Stimulated activated CD8-positive, alpha-beta memory T cell treated with anti-CD3 and anti-CD28 coated beads, Interleukin-4, amount 100 ng/mL, for 1 hour (primary cell): ENCODE measurements at places on chromosomes 13 and 19.

GRCh38 chr19:810883-811489 is 10.8 kb downstream of the PLPPR3 start:
- DNase-seq, result no peak

- no peak for DNase-seq
Measured at GRCh38 chr13:39938596-39938995, 283.1 kb downstream of the COG6 start.

DNA sequence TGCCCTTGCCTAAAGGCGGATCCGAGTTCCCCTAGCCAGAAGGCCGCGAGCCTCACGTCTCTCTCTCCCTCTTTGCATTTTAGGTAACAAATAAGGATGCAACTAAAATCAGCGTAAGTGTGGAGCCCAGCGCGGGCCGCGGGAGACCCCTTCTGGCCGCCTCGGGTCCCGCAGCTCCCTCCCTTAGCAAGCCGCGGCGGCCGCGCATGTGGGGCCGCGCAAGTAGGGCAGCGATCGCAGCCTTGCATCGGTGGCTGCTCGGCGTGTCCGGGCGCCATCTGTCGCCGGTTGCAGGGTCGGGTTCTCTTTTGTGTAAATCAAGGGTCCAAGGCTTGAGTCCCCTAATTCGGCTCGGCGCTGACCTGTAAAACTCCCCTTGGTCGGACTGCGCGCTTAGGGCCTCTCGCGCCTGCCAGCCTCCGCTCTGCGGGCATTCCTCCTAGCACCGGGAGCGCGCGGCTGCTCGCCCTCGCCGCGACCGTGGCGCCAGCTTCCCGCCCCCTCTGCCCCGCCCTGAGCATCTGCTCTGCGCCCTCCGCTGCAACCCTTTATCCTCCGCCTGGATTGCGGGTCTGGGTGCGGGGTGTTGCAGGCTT is 2.7 kb downstream of the VSTM2B start:
- peak; percentile 20 for DNase-seq

GRCh38 chr19:8511573-8512101 is 2.3 kb downstream of the ZNF414 start:
- no peak for DNase-seq

GRCh38 chr13:36887758-36888521 is 32.1 kb downstream of the SMAD9 start:
- DNase-seq, result no peak

GRCh38 chr13:71879129-71879535 is 12.1 kb upstream of the DACH1 start:
- DNase-seq, result no peak

DNA sequence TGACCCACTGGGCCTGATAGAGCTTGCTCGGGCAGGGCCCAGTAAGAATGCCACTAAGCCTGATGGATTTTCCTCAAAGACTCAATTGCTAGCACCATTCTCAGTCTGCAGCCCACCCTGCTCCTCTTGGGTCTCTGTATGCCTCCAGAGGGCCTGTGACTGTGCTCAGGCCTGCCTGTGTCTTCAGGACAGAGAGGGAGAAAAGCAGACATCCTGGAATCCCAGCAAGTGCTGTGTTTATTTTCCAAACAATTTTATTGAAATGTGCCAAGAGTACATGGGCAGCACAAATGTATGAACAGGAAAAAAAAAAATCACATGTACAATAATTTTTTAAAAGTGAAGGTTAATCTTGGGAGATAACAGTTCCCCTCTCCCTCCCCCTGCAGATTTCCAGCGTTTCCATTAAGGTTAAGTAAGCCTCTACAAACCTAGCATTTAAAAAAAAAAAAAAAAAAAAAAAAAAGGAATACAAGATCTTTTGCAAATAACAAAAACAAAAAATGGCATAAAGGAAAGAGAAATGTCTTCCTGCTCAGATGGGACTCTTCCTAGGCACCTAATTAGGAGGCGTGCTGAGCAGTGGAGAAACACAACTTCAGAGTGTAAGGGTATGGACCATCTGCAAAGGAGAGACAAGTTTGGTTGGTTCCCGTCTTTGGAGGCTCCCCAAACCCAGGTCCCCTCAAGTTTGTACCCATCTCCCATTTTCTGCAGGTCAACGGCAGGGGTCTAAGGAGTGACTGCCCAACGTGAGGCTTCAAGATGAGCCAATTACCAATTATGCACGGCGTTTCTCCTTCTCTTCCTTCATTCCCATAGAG is 4.8 kb upstream of the ECH1 start:
- DNase-seq, result no peak

- no peak for DNase-seq
Measured at GRCh38 chr13:73849292-73849691, 284.9 kb downstream of the KLF12 start.

- no peak for DNase-seq
Measured at GRCh38 chr19:3135961-3136683, at the start of gene GNA15. GNA15 (plus strand) TSS chr19:3136033; CDS start chr19:3136451, 418 bp downstream.

DNA sequence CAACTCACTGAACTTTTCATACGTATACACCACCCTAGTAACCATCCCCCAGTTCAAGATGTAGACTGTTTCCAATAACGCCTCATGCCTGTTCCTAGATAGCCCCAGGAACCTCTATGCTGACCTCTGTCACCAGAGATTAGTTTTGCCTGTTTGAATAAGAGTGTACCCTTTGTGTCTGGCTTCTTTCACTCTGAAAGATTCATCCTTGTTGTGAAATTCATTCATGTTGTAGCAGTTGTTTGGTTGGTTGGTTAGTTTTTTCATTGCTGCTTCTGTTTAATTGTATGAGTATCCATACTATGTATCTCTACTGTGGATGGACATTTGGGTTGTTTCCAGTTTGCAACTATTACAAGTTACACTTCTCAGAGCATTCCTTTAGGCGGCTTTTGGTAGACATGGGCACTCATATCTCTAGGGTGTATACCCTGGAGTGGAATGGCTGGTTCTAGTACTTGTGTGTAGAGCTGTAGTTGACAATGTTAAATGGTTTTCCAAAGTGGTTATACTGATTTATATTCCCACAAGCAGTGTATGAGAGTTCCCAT is 1.6 kb downstream of the RNASEH2B start:
- no peak for DNase-seq

GRCh38 chr19:10768936-10769335 is 51.1 kb downstream of the DNM2 start:
- no peak for DNase-seq

GRCh38 chr19:13556552-13556951 is 50.3 kb upstream of the CACNA1A start:
- no peak for DNase-seq

DNA sequence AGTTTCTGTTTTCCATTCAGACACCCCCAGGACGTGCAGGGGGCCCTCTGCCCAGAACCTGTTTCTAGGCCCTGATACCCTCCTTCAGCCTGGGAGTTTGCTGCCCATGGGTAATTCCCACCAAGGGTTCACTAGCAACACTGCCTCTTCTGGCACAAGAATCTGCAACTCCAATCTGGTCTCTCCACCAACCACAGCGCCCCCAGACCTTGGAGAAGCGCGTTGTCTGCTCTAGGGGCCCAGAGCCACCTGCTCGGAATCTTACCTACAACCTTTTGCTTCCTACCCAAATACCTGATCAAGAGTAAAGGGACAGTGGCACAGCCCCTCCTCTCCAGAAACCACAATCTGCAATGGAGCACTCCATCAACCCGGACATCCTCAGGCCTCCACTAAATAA is 763 bp downstream of the ZNF180 start:
- DNase-seq, result no peak

- no peak for DNase-seq
Measured at GRCh38 chr19:58274771-58275201, 4.0 kb upstream of the ZNF8 start.

DNA sequence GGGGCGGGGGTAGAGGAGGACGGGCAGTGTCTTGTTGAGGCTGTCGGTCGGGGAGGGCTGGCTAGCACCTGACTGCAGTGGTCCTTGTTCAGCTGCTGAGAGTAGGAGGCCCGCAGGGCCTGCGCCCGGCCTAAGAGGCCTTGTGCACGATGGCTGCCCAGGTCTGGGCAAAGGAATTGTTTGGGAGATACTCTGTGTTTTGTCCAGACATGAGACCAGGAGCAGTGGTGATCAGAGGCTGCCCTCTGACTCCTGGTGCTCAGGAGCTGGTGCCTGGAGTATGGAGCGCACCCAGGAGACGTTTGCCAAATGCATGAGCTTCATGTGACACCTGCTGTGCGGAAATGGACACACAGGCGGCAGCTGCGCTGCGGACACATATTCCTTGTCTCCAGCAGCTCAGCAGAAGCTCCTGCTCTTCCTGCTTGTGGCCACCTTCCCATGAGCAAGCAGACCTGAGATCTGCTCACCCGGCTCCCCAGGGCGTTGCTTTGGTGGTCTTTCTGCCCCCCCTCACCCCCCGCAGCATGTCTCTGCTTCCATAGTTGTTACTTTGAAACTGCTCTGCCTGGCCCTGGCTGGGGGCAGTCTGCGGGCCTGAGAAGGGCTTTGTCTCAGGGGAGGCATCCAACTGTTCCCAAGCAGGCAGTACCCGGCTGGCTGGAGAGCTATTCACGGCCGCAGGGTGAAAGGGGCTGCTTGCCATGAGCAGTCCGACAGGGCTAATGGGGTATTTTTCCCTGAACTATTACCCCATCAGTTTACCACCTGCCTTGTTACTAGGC is 163.9 kb downstream of the TEX29 start:
- no peak for DNase-seq

DNA sequence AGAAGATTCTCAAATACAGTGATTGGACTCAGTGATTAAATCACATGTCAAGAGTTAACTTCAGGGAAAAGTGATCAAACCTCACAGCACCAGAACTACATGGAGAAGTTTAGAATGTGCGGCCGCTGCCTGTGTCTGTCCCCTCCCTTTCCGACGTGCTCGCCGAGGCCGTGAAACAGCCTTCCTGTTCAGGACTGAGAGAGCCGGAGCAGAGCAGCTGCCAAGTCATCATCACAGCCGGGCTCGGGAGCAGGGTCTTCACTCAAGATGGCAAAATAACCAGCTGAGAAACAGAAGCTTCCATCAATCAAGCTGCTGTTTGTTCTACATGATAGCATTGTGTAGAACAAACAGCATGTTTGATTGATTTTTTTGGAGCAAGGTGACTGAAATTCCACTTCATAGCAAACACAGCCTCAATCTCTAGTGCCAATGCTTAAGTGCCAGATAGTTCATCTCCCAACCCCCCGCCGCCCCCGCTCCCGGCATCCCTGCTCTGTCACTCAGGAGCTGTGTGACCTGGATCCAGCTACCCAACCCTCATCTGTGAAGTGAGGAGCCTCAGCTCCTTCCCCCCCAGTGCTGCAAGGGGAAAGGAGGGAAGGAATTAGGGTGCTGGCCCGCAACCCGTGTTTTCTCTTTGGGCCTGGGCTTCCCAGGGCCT is 70.6 kb downstream of the HSPH1 start:
- no peak for DNase-seq

DNA sequence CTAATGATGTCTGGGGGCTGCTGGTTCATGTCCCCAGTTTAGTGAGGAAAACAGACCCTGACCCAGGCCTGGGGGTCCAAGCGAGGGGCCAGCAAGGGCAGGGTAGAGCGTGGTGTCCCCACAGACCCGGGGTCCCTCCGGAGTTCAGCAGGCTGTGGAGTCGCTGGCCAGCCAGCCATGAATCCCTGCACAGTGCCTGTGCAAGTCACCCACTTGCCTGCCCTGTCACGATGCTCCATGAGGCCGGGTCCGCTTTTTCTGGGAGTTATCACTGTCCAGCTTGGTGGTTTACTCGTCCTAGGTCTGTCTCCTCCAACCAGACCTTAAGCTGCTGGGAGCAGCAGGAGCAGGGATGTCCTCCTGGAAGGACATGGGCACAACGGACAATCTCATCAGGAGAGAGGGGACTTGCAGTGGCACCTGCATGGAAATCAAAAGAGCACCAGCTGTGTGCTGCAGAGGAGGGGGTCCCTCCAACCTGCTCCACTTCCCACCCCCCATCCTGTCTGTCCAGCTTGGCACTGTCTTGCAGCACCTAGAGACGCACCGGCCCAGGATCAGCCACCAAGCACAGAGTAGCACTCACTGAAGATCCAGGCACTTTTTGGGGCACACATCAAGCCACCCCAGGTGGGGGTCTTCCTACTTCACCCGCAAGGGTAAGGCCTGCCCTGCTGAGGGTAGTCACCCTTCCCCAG is 121.8 kb downstream of the URI1 start:
- DNase-seq, result no peak

DNA sequence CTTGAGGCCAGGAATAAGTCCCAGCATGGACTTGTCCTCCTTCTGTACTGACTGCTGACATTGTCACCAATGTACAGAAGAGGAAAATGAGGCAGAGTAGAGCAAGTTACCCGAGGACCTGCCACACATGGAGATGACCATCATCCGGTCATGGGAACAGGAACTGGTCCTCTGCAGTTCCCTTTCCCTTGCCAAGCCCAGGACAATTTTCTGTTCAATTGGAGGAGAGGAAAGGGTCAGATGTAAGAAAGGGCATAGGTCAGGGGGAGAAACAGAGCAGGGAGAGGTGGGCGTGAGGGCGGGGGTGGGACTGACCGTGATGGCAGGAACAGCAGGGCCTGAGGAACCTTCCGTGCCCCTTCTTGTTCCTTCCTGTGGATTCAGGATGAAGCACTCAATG is 18.6 kb downstream of the PHLDB3 start:
- no peak for DNase-seq

- no peak for DNase-seq
Measured at GRCh38 chr13:35856721-35857364, 274.3 kb downstream of the DCLK1 start.

- DNase-seq, result no peak
Measured at GRCh38 chr19:46299004-46299509, 2.2 kb downstream of the HIF3A start.

DNA sequence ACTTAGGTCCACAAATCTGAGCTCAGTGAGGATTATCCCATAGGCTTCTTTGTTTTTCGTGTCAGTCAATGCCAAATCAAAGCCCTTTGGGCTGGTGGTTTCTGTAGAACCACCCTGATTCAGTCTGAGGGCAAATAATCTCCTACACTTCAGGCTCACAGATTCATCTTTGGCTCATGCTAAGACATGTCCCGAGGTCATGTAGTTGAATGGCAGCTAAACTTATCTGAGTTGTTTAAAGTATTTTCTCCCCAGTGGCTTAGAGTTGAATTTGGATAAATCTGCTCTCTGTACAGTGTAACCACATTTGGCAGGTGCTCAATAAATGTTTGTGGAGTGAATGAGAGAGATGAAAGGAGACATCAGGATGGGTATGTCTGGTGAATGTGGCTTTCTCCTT is 13.1 kb upstream of the SLC25A42 start:
- no peak for DNase-seq

DNA sequence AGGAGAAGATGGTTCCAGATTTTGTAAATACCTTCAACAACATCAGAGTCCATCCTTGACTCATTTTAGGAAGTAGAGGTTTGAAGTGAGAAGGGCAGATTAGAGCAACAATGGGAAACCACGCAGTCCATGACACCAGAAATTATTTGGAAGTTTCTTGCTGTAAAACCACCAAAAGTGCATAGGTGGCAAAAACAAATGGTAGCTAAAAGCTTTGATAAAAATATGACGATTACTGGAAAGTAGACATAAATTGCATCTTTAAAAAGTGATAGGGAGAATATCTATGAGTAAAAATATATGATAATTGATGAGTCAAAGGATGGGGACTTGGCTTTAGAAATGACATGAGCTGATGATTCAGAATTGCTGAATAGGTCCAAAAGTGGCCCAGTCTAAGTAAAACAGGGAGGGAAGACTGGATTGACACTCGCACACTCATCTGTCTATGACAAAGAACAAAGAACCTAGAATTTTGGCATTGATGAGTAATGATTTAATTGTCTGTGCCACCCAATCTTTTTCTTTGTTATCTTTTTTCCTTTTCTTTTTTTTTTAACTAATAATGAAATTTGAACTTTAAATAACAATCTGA is 472.2 kb downstream of the MYO16 start:
- no peak for DNase-seq
